ENCODE measurements at places on chromosomes 4 and X.

- H3K27ac ChIP-seq, result no peak overlapping the region
- DNase-seq, result no peak
- H3K4me1 ChIP-seq, result peaks cover 32% of the 10 kb centered on the region
- no peak overlapping the region for H3K4me3 ChIP-seq
- no peaks in the 10 kb centered on the region for H3K36me3 ChIP-seq
- H3K27me3 ChIP-seq, result no peaks in the 10 kb centered on the region
Observed at GRCh38 chr4:109916027-109916409, 3.3 kb downstream of the EGF start.

DNA sequence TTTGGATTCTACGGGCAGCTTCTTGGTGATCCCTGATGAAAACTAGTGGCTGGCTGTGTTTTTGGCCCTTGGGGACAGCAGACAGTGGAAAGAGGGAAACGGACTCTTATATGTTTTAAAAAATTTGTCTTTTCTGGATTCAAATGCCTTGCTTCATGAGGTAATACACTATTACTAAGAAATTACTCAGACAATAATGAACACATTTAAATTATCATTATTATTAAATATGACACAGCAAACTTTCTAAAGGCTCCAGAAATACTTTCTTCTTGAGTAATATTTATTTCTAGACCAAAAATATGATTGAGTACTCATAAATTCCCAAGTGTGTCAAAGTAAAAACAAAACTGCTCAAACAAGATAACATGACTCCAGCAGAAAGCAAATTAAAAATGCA, 520.7 kb upstream of the AADAT start:
- no peaks in the 10 kb centered on the region for H3K4me1 ChIP-seq
- no peaks in the 10 kb centered on the region for H3K36me3 ChIP-seq
- H3K27ac ChIP-seq, result no peak overlapping the region
- DNase-seq, result no peak
- H3K4me3 ChIP-seq, result no peak overlapping the region

- H3K4me3 ChIP-seq, result no peak overlapping the region
- peaks cover 10% of the 10 kb centered on the region for H3K4me1 ChIP-seq
- H3K27me3 ChIP-seq, result no peaks in the 10 kb centered on the region
- peaks cover 40% of the 10 kb centered on the region for H3K36me3 ChIP-seq
- no peak overlapping the region for H3K27ac ChIP-seq
Observed at GRCh38 chrX:24506082-24506481, 41.0 kb downstream of the PDK3 start.

GRCh38 chr4:89294573-89295269, 12.9 kb downstream of the GPRIN3 start:
- peaks cover 10% of the 10 kb centered on the region for H3K4me1 ChIP-seq
- H3K36me3 ChIP-seq, result peaks cover 1% of the 10 kb centered on the region
- peaks cover 15% of the 10 kb centered on the region for H3K27me3 ChIP-seq
- no peak overlapping the region for H3K27ac ChIP-seq
- H3K4me3 ChIP-seq, result no peak overlapping the region
- no peak for DNase-seq

- no peaks in the 10 kb centered on the region for H3K27me3 ChIP-seq
- peaks cover 5% of the 10 kb centered on the region for H3K36me3 ChIP-seq
- no peak overlapping the region for H3K4me3 ChIP-seq
- no peak for DNase-seq
Observed at GRCh38 chr4:185582651-185583400, 47.5 kb upstream of the PDLIM3 start.

- no peak overlapping the region for H3K4me3 ChIP-seq
- no peaks in the 10 kb centered on the region for H3K27me3 ChIP-seq
- H3K4me1 ChIP-seq, result no peaks in the 10 kb centered on the region
- no peak for DNase-seq
- no peak overlapping the region for H3K27ac ChIP-seq
Observed at GRCh38 chr4:54709400-54709799, 51.6 kb downstream of the KIT start.

- no peaks in the 10 kb centered on the region for H3K4me1 ChIP-seq
- H3K27me3 ChIP-seq, result no peaks in the 10 kb centered on the region
- H3K27ac ChIP-seq, result no peak overlapping the region
- H3K36me3 ChIP-seq, result peaks cover 2% of the 10 kb centered on the region
- no peak for DNase-seq
Observed at GRCh38 chr4:38224850-38225249, 264.7 kb downstream of the PTTG2 start.

DNA sequence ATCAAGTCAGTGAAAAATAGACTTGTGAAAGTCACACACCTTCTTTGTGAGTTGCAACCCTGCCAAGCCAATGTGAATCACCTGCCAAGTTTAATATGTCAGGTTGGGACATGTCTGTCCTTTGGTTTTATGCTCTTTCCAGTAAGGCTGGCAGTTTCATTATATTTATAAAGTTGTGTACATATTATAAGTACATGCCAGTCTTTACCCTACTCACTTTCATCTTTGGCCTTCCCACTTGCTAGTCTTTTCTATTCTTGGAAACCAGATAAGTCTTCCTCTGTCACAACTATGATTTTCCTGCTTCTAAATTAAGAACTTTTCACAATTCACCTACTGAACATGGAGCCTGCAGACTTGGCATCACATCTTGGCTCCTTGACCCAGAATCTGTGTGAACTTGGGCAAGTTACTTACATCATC, 680.7 kb upstream of the BOD1L1 start:
- H3K4me1 ChIP-seq, result no peaks in the 10 kb centered on the region
- H3K4me3 ChIP-seq, result no peak overlapping the region
- DNase-seq, result no peak
- peaks cover 13% of the 10 kb centered on the region for H3K27me3 ChIP-seq
- no peaks in the 10 kb centered on the region for H3K36me3 ChIP-seq

DNA sequence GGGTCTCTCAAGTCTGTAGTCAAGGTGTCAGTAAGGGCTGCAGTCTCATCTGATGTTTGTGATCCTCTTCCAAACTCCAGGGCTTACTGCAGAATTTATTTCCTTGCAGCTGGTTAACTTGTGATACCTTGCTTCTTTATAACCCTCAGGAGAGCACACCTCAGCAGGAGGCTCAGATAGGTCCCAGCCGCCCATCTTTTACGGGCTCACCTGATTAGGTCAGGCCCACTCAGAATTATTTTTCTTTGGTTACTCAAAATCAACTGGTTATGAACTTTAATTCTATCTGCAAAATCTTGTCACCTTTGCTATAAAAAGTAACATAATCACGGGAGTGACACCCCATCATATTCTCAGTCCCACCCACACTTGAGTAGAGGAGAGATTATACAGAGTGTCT, 99.9 kb upstream of the BEND4 start:
- H3K4me1 ChIP-seq, result no peaks in the 10 kb centered on the region
- no peak overlapping the region for H3K27ac ChIP-seq
- H3K27me3 ChIP-seq, result peaks cover 19% of the 10 kb centered on the region
- H3K36me3 ChIP-seq, result no peaks in the 10 kb centered on the region
- no peak overlapping the region for H3K4me3 ChIP-seq
